ENCODE measurements at places on chromosomes 5 and 9. TPM values are rescaled to one million over a fixed set of nuclear protein-coding genes. Genes with fewer than 3 reads are reported as not detected.

DNA sequence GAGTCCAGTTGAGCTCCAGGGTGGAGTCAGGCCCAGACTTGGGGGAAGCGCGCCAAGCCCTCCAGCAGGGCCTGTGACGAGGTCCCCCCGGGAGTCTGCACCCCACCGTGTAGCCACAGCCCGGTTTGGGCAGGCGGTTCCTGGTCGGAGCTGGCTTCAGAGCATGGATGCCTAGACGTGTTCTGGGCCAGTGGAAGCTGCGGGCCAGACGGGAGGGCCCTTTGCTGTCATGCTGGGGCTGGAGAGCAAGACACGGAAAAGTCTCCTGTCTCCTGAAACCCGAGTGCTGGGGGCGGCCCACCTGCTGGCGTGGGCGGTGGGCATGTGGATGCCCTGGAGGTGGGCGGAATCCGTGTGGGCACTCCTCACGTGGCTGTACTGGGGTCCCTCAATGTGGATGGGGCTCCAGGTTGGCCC, 1.9 kb downstream of the GPSM1 start:
- no peak overlapping the region for H3K4me3 ChIP-seq
- no peaks in the 10 kb centered on the region for H3K4me1 ChIP-seq
- no peak overlapping the region for H3K27ac ChIP-seq

Gene SMIM33
- 0.13 TPM for total RNA-seq

Gene PCDHB3
- total RNA-seq = 3.1 TPM

GRCh38 chr9:94150890-94151650, 66.8 kb downstream of the PTPDC1 start:
- H3K36me3 ChIP-seq = no peaks in the 10 kb centered on the region
- H3K27me3 ChIP-seq = no peaks in the 10 kb centered on the region
- H3K4me1 ChIP-seq = peaks cover 3% of the 10 kb centered on the region

DNA sequence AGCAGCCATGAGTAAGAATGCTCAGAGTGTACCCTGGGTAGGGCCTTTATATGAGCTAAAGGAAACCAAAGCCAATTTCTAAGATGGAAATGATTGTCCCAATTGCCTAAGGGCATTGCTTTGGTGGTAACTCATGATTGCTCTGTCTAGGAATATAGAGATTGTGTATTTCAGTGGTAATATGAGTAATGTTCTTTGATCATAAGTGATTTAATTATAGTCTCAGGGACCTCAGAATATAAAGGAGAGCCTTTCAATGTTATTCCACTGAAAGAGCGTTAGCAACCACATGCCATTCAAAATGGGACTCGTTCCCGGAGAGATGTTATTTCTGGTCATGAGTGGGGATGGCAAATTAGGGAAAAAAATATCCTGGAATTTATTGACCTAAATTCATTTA, 340.5 kb downstream of the ARHGEF28 start:
- H3K36me3 ChIP-seq = no peaks in the 10 kb centered on the region
- H3K4me1 ChIP-seq = no peaks in the 10 kb centered on the region
- H3K27ac ChIP-seq = no peak overlapping the region
- no peaks in the 10 kb centered on the region for H3K27me3 ChIP-seq
- no peak for DNase-seq

Gene AMBP
- total RNA-seq = 5.3 TPM

GRCh38 chr5:40991168-40991980, 79.8 kb downstream of the MROH2B start:
- no peaks in the 10 kb centered on the region for H3K27me3 ChIP-seq
- peak; percentile 72 for DNase-seq
- peaks cover 4% of the 10 kb centered on the region for H3K4me1 ChIP-seq
- no peaks in the 10 kb centered on the region for H3K36me3 ChIP-seq
- no peak overlapping the region for H3K4me3 ChIP-seq

Gene SH2D3C
- total RNA-seq = 27.7 TPM

DNA sequence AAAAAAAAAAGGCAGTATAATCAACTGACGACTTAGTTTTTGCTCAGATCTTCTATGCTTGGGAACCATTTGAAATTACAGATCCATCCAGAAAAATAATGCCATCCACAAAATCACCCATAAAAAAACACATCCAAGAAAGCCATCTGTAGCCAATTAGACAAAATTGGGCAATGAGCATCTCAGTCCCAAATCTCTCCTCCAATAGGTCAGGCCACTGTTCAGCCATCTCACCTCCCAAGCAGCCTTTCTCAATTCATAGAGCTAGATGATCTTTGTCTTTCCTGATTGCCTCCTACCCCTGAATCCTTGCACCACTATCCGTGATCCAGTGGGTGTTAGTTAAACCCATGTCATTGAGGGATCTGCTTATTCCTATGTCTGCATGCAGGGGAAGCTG, 139.6 kb downstream of the SCAMP1 start:
- H3K27ac ChIP-seq = no peak overlapping the region
- H3K4me1 ChIP-seq = peaks cover 8% of the 10 kb centered on the region
- H3K36me3 ChIP-seq = no peaks in the 10 kb centered on the region
- H3K27me3 ChIP-seq = no peaks in the 10 kb centered on the region

Gene SOX30
- 0.09 TPM for total RNA-seq

Gene TNFSF15
- 2.3 TPM for total RNA-seq

GRCh38 chr9:132782037-132782436, 96.0 kb downstream of the AK8 start:
- H3K27me3 ChIP-seq = no peaks in the 10 kb centered on the region
- no peaks in the 10 kb centered on the region for H3K4me1 ChIP-seq
- no peak overlapping the region for H3K27ac ChIP-seq
- H3K4me3 ChIP-seq = no peak overlapping the region
- DNase-seq = no peak

Gene SLC1A3
- total RNA-seq = 27.8 TPM

DNA sequence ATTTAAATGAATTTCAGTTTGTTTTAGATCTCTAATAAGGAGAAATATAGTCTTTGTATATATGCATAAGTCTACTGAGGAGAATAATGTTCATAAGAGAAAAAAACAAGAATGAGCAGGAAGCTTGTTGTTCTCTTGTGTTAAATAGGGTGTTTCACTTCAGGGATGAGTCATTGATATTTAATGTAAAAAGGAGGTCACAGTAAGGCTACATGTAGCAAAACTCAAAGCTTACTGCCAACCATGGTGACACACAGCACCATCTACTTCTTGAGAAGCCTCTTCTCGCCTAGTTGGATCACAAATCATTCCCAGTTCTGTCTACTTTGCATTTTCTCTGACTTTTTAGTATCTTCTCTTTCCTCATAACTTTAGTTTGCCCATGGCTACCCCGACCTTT, 1466.0 kb upstream of the C9orf72 start:
- no peaks in the 10 kb centered on the region for H3K4me1 ChIP-seq
- DNase-seq = no peak
- H3K4me3 ChIP-seq = no peak overlapping the region

Gene GABRB2
- total RNA-seq = 4.4 TPM

DNA sequence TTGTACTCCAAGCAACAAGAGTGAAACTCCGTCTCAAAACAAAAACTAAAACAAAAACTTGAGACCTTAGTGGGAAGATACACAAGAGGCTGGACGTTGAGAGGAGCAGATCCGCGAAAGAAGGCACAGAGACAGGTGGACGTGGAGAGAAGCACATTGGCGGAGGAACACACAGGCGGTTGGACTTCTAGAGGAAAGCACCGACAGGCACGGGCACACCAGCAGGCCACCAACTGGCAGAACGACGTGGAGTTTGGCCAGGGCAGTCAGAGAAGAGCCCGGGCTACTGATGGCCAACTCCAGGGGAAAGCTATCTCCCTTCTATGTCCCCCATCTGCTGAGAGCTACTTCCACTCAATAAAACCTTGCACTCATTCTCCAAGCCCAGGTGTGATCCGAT, 482.7 kb downstream of the GABRG2 start:
- no peak overlapping the region for H3K4me3 ChIP-seq
- no peak overlapping the region for H3K27ac ChIP-seq
- no peaks in the 10 kb centered on the region for H3K36me3 ChIP-seq
- no peaks in the 10 kb centered on the region for H3K4me1 ChIP-seq
- DNase-seq = no peak

Gene IFNA8
- not detected for total RNA-seq

Gene SPOCK1
- 15.7 TPM for total RNA-seq

DNA sequence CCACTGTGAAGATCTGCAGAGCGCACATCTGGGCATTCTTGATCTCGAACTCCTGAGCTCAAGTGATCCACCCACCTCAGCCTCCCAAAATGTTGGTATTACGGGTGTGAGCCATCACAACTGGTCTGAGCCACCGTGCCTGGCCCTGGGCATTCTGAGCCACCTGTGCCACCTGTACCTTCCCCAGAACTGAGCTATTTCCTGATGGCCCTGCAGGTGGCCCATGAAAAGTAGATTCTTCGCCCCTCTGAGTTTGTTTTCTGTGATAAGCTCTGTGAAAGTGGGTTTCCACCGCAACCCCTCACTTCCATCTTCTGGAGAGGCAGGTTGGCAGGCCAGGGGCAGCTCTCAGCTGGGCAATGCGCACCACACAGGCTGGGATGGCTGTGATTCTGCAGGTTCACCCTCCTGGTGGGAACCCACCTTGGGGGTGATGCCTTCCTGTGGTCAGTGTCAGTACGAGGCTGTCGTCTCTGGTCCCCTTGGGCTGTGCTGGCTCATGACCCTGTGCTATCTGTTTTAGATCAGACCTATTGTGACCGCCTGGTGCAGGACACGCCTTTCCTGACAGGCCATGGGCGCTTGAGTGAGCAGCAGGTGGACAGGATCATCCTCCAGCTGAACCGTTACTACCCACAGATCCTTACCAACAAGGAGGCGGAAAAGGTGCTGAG, 11.3 kb downstream of the CARD19 start:
- H3K27me3 ChIP-seq = no peaks in the 10 kb centered on the region
- no peak overlapping the region for H3K27ac ChIP-seq
- peaks cover 3% of the 10 kb centered on the region for H3K4me1 ChIP-seq
- no peaks in the 10 kb centered on the region for H3K36me3 ChIP-seq
- H3K4me3 ChIP-seq = no peak overlapping the region
- no peak for DNase-seq

Gene ADAMTS6
- total RNA-seq = 6.7 TPM

Gene GABRA6
- total RNA-seq = not detected

DNA sequence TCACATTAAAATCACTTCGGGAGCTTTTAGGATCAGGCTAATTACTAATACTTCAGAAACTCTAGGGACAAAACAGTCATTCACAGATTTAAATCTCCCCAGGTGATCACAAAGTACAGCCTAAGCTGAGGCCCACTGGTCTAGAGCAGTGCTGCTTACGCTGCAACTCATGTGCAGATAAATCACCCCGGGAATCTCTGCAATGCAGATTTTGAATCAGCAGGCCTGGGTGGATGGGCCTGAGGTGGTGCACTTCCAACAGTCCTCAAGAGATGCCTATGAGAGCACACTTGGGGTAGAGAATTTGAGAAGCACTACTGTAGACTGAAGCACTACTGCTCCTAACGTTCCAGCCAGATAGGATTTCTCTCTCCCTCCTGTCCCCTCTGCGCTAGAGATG, 28.4 kb downstream of the CSF1R start:
- no peak overlapping the region for H3K27ac ChIP-seq
- no peak for DNase-seq
- H3K4me3 ChIP-seq = no peak overlapping the region

DNA sequence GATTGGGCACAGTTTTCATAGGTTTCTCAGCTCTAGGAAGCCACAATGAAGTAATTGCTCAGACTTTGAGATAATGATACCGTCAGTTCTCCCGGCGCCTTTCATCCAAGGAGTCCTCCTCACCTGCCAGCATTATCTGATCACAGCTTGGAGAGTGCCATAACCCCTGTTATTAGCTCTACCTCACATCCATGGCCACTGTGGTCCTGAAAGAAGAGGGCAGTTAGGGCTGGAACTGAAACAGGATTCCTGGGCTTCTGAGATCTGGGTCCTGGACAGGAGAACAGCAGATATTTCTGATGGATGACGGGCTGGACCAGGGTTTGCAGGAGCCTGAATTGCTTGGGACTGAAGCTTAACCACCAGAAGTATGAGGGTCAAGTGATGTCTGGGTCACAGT, 13.5 kb downstream of the RGS3 start:
- H3K4me1 ChIP-seq = no peaks in the 10 kb centered on the region
- H3K27ac ChIP-seq = no peak overlapping the region
- no peak overlapping the region for H3K4me3 ChIP-seq
- DNase-seq = no peak
- H3K27me3 ChIP-seq = no peaks in the 10 kb centered on the region

GRCh38 chr9:132023419-132024180, 56.1 kb downstream of the MED27 start:
- peaks cover 7% of the 10 kb centered on the region for H3K4me1 ChIP-seq
- H3K27me3 ChIP-seq = no peaks in the 10 kb centered on the region
- H3K4me3 ChIP-seq = no peak overlapping the region
- H3K36me3 ChIP-seq = no peaks in the 10 kb centered on the region
- H3K27ac ChIP-seq = no peak overlapping the region
- peak; percentile 67 for DNase-seq

DNA sequence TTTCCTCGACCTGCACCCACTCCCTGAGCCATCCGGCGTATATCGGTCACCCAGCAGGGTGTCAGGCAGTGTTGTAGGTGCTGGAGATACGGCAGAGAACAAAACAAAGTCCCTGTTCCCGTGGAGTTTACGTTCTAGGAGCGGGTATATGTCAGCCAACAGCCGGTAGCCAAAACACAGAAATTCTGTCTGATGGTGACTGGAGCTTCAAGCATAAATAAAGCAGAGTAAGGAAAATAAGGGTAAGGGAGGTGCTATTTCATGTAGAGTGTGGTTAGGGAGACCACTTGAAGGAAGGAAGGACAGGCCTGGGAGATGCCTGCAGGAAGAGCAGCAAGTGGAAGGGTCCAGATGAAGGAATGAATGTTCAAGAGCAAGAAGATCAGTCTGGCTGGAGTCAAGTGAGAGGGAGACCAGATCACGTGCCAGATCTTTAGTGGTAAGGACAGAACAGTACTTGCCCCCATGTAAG, 783 bp upstream of the ZFR start:
- no peak for DNase-seq
- no peaks in the 10 kb centered on the region for H3K36me3 ChIP-seq
- no peak overlapping the region for H3K4me3 ChIP-seq
- H3K27ac ChIP-seq = no peak overlapping the region

DNA sequence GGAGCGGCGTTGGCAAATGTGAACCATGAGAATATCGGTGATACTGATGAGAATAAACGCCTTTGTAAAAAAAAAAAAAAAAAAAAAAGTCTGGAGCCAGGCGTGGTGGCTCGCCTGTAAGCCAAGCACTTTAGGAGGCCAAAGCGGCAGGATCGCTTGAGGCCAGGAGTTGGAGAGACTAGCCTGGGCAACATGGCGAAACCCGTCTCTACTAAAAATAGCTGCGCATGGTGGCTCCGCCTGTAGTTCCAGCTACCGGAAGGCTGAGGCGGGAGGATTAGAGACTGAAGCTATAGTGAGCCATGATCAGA, 425 bp upstream of the NFX1 start:
- H3K27me3 ChIP-seq = no peaks in the 10 kb centered on the region
- H3K36me3 ChIP-seq = peaks cover 4% of the 10 kb centered on the region
- H3K4me3 ChIP-seq = peak overlapping the region; percentile 100
- DNase-seq = no peak

- H3K4me3 ChIP-seq = no peak overlapping the region
- no peaks in the 10 kb centered on the region for H3K27me3 ChIP-seq
- H3K4me1 ChIP-seq = no peaks in the 10 kb centered on the region
These were observed 41.4 kb downstream of the FAM78A start for GRCh38 chr9:131234799-131235479.
